ENCODE measurements at places on chromosomes 5 and 9. TPM values are rescaled to one million over a fixed set of nuclear protein-coding genes. Genes with fewer than 3 reads are reported as not detected.

GRCh38 chr9:127053960-127054359, 68.5 kb downstream of the ANGPTL2 start:
- no peak for DNase-seq

- DNase-seq, result no peak
Observed at GRCh38 chr5:123611406-123611709, 99.4 kb downstream of the CSNK1G3 start.

DNA sequence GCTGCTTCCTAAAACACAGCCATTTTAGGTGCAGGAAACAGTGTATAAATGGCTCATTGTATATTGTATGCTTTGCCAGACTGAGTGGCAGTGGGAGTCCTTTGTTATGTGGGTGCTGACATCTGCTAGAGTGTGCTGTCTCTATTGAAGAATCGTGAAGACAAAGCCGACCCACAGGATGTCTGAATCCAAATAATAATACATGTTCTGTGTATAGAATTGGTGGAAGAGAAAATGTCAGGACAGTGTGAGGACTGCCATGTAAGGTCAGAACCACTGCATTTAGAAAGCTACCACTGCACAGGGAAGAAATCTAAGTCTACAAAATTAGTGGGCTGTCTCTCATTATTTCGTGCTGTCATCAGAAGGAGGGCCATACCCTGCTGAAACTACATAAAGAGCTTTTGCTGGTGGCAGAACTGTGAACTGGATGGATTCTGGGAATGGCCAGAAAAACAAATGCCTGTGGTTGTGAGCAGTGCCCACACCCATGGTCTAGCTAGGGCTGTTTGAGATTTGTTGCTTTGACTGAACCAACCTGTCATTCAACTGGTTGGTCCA, 2.5 kb downstream of the IL7R start:
- no peak for DNase-seq

- no peak for DNase-seq
Observed at GRCh38 chr5:58716713-58717112, 133.8 kb downstream of the RAB3C start.

DNA sequence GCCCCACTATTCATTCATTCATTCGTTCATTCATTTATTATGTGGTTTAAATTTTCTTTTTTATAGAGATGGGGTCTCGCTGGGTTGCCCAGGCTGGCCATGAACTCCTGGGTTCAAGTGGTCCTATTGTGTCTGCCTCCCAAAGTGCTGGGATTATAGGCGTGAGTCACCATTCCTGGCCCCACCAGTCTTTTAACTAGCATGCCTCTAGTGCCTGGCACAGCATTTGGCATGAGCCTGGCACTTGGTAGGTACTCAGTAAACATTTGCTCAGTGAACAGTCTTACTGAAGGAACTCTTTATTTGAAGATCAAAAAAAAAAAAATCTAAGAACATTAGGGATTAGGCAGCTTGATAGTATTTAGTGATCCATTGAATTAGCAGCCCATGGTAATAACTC, 98.1 kb downstream of the KDM4C start:
- no peak for DNase-seq

DNA sequence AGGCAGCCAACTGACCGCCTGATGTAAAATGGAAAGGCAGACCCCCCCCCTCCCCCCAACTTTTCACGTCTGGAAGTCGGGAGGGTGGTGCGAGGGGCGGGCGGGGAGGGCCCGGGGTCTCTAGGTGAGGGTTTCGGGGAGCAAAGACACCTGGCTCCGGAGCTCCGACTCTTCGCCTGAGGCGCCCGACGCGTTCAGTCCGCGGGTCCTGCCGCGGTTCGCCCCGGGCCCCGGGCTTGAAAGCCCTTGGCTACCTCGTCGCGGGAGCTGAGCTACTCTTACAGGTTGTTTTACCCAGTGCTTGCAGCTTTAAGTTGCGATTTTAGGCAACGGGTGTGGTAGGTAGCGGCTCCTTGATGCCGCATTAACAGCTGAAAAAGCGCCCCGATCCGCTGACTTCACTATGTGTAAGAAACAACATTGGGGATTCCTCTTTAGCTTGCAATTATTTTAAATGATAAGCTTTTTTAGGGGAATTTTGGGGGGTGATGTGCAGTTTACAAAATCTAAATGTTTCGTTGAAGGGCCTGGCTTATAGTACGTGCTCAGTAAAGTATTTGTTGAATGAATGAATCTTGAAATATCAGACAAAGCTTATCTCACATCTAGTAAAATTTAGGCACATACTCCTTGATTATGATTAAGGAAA, 722 bp downstream of the CDC42SE2 start:
- DNase-seq, result no peak

DNA sequence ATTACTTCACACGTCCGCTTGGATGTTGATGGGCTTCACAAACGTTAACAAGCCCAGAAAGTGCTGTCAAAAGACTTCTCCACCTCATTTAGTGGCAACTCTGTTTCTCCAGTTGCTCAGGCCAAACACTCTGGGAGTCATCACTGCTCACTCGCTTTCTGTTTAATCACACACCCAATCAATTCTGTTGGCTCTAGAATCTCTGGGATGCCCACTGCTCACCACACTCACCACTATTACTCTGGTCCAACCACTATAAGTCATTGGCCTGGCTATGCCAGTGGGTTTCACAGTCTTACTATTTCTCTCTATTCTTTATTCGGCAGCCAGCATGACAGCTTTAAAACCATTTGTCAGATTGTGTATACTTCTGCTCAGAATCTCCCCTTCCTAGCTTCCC, 163.5 kb downstream of the KDM4C start:
- DNase-seq, result no peak

- no peak for DNase-seq
Observed at GRCh38 chr9:1941989-1942388, 73.2 kb upstream of the SMARCA2 start.

GRCh38 chr5:170439223-170439943, 50.2 kb upstream of the KCNMB1 start:
- DNase-seq, result no peak

- no peak for DNase-seq
Observed at GRCh38 chr5:4845221-4845620, 294.9 kb upstream of the ADAMTS16 start.

- DNase-seq, result no peak
Observed at GRCh38 chr5:170161069-170161468, 55.4 kb downstream of the FOXI1 start.

DNA sequence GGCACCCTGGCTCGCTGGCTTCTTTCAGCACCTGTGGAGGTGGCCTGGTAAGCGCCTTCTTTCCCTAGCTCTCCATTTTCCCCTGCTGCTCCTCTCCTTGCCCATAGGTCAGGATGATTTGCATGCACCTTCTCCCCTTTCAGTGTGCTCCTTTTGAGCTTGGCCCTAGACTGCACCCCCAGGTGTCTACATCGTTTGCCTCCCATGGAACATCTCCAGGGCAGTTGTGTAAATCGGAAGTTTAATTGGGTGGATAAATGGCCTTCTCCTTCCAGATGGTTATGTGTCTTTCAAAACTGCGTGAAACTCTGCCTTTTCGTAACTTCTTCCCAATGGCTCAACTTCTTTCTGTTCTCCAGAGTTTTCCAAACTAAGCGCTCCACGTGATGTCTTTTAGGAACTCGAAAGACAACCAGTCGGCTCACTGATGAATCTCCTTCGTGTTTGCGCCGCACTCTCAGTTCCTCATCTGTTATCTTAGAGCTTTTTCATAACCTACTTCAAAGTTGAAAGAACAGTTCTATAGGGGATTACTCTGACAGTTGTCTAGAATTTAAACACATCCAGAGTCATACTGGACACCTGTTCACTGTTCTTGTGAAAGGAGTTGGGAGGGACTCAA, 1.7 kb downstream of the ADAMTS19 start:
- no peak for DNase-seq

GRCh38 chr9:89430995-89431394, 66.9 kb downstream of the SEMA4D start:
- DNase-seq, result no peak

DNA sequence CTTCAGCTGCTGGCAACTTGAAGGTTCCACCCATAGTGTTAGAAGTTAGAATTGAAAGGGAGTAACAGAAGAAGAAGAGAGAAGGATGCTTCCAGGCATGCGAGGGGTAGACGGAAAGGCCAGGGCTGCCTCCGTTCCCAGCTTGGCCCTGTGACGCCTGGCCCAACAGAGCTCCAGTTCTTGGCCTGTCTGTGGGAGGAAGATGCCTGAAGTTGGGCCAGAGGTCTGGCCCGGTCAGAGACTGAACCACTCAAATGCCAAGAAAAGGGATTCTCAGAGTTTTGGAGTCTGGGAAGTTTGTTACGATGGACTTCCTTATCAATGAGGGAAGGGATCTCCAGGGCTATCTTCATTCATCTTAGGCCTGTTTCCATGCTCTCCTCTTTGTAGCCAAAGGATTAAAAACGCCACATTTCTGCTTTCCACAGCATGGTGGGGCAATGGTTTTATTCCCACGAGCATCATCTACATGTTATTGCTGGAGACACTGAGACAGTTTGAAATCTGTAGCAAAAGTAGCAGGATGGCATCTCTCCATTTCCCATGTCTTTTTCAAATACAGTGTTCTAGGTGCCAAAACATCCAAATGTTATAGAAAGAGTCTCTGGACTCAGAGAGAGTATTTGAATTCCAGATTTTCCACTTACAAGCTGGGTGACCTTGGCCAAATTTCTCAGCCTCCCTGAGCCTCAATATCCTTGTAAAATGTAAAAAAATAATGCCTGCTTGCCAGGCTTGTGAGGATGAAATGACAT, 65.4 kb upstream of the ANKRD55 start:
- no peak for DNase-seq

DNA sequence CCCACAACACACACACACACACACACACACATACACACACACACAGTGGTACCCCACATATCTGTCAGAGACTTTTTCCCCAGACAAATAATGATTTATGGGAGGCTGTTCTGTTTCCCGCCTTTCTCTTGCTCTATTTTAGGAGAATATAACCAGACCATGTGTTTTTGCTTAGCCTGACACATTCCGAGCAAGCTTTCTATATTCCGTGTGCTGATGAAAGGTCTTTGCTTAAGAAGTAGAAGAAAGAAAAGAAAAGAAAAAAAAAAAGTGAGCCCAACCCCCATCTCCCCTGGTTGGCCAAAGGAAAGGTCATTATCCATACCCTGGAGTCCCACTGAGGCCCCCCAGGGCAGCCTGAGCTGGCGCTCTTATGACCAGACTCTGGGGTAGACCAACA, 338.6 kb downstream of the SLIT3 start:
- no peak for DNase-seq

GRCh38 chr5:2353211-2353610, 398.3 kb downstream of the IRX2 start:
- DNase-seq, result no peak

DNA sequence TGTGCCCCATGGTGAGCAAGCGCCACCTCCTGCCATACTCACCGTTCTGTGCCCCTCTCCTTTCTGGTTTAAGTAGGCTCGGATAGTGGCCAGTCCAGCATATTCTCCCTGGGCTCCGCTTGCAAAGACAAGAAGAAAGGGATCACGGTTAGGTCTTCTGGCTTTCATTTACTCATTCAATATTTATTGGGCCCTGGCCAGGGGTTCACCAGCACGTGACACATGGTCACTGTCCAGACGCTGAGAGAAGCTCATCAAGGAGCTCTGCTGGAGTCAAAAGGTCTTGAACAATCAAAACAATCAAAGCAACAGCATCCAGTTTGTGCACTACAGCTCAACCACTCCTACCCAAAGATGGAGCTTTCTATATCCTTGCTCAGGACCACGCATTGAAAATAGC, 80.2 kb downstream of the GLDC start:
- DNase-seq, result no peak

DNA sequence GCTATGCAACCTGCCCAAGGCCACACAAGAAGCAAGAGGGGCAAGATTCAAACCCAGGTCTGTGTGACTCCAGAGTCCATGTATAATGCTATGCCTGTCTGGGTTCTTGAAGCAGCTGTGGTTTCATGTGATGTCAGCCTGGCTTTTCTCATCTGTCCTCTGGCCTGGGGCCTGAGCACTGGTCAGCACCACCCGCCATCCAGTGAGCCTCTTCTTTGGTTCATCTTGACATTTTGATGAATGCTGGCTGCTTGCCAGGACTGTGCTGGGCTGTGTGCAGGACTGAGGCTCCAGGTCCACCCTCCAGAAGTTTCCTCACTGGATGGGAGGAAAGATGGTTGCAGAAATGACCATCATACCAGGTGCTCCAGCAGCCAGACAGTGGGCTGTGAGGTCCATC, 61.5 kb downstream of the TSTD2 start:
- DNase-seq, result no peak

- DNase-seq, result no peak
Observed at GRCh38 chr9:71921190-71921814, 9.9 kb downstream of the C9orf85 start.

- DNase-seq, result no peak
Observed at GRCh38 chr9:37984672-37985611, 81.0 kb upstream of the SLC25A51 start.

- no peak for DNase-seq
Observed at GRCh38 chr9:115395511-115396021, 277.6 kb upstream of the TNC start.

DNA sequence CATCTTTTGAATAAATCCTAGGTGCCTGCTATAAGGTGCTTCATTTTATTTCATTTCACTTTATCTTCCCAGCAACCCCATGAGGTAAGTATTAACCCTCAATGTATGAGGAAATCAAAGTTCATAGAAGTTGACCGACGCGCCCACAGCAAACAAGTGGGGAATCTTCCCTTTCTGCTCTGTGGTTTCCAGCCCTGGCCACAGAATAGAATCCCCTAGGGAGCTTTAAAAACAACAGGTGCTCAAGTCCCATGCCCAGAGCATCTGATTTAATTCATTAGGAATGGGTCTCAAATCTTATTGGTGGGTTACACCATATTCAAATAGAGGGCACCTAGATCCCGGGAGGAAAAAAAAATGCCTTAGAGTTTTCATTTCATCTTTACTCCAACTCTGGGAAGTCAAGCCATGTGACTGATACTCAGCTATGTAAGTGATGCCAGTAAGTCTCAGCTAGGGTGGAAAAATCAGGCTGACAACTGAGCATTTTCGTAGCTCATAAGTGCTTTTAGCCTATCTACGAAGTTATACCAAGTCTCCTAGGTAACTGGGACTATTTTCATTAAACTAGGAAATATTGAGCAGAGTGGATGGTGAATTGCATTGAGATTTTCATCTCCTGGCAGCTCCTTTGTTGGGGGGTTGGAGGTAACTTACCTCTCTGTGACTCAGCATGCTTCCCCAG, 353.4 kb upstream of the SLC30A5 start:
- DNase-seq, result no peak

- no peak for DNase-seq
Observed at GRCh38 chr9:113775749-113776148, 100.4 kb upstream of the ZNF618 start.

GRCh38 chr5:168268949-168269936, 22.2 kb upstream of the WWC1 start:
- DNase-seq, result peak; percentile 37

- DNase-seq, result no peak
Observed at GRCh38 chr5:30878746-30879145, 314.7 kb upstream of the CDH6 start.

GRCh38 chr5:154243736-154244135, 53.2 kb downstream of the GALNT10 start:
- no peak for DNase-seq

PLEKHG4B gene
- 0.48 TPM for total RNA-seq

CNTFR gene
- total RNA-seq, result not detected

SLC6A18 gene
- total RNA-seq, result not detected

ANKRD18B gene
- total RNA-seq, result 0.93 TPM

SYK gene
- 2.8 TPM for total RNA-seq

CDH6 gene
- 22.1 TPM for total RNA-seq

NREP gene
- 89.1 TPM for total RNA-seq

CACNA1B gene
- 0.41 TPM for total RNA-seq

FPGS gene
- 91.9 TPM for total RNA-seq

CCL27 gene
- not detected for total RNA-seq

KIF4B gene
- total RNA-seq, result 0.23 TPM

GIN1 gene
- 2.7 TPM for total RNA-seq

CORO2A gene
- total RNA-seq, result 0.64 TPM

OCLN gene
- 7.4 TPM for total RNA-seq

HAPLN1 gene
- not detected for total RNA-seq
